Mesendoderm (in vitro differentiated cells): ENCODE measurements at places on chromosomes 11 and 22.

DNA sequence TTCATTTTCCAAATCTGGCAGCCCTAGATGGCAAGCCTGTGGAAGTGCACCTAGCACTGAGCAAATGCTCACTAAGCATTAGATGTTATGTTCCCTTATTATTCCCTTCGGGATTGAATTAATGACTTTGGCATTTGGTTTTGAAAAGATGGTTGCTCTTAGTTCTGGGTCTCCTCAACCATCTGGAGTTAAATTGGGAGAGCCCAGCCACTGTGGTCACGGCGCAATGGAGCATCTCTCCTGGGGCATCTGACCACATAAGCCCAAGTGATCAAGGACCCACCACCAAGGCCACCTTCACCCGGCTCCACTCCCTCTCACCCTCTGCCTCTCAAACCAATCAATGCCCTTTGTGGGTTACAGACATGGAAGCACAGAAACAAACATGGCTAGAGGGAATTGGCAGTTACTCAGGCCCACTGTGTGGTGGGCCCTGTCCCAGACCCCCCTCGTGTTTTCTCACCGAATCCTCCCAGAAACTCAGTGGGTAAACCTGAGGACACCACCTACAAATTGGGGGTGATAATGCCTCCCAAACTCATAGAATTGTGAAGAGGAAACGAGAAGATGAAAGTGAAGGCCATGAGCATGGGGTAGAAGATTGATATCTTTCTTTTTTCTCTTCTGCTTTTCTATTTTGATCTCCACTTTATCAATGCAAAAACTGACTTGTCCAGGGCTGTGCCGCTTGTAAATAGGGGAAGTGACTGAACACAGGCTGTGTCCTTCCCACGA lies 52.2 kb downstream of the IRAG1 start:
- no peak for DNase-seq

DNA sequence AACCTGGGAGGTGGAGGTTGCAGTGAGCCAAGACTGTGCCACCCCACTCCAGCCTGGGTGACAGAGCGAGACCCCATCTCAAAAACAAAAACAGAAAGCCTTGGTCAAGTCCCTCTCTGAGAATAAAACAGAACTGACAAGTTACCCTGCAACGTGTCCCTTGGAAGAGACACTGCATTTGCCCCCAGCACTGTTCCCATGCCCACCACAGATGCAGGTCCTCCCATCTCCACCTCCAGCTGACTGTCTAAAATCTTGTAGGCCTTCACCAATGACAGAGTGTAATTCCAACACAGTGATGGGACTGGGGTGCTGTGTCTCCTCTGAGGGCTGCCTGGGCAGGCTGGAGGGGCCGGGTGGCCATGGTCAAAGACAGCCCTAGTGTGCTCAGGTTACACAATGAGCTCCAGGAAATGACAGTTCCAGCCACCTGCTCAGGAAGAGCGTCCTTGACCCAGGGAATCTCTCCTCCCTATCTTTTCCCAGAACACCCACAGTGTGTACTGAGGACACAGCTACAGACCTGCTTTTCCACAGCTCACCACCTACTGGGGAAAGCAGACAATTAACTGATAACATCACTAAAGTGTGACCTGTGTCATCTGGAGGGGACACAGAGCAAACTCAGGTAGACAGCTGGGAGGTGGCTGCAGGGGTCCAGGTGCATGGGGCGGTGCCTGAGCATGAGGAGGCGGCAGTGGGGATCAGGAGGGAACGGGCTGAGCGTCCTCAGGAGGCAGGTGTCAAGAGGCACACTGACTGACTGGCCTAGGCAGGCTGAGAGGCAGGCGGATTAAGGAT lies 56.4 kb downstream of the ARFGAP3 start:
- DNase-seq: peak; percentile 83

DNA sequence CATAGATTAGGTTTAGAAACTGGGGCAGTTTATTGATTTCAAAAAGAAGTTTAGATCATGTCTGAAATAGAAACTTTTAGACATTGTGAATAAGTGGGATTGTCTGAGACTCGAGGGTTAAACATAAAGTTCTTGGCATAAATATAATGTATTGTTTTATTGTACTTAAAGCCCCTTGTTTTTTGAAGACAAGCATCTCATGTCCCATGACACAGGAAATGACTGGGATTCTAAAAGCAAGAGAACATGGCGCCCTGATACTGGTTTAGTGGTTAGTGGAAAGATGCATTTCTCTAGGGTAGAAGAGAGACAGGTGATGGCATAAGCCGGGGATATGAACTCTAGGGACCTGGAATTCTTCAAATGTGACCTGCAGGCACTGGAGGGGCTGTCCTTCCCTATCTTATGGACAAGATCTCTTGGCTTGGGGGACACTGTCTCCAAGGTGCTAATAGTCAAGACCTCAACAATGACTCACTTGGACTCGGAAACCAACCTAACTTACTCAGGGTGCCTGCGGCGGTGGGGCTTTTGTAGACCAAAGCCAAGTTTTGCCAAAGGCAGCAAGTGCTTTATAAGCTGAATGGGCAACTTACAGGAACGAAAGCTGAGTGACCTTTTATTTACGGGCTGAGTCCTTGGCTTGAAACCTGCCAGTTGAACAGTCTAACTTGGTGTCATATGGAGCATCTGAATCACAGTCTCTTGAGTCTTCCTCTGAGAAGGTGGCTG lies 48.2 kb downstream of the UBASH3B start:
- no peak for DNase-seq

DNA sequence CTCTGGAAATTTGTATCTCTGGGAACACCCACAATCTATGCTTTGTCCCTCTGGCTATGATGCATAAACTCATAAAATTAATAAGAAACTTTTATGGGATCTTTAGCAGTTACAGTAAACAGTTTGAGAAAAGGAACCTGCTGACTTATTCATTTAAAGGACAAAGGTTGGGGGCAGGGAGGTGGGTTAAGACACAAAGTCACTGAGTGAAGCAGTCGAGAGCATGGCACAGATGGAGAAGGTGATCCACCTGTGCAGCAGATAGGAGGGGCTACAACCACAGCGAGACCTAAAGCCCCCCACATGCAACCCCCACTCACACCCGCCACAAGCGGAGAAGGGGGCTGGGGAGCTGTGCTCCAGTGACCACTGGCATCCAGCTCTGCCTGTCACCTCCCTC lies 45.0 kb downstream of the SMCO4 start:
- DNase-seq: no peak

GRCh38 chr11:30984442-30984816 lies 385.1 kb downstream of the DCDC1 start:
- no peak for DNase-seq

DNA sequence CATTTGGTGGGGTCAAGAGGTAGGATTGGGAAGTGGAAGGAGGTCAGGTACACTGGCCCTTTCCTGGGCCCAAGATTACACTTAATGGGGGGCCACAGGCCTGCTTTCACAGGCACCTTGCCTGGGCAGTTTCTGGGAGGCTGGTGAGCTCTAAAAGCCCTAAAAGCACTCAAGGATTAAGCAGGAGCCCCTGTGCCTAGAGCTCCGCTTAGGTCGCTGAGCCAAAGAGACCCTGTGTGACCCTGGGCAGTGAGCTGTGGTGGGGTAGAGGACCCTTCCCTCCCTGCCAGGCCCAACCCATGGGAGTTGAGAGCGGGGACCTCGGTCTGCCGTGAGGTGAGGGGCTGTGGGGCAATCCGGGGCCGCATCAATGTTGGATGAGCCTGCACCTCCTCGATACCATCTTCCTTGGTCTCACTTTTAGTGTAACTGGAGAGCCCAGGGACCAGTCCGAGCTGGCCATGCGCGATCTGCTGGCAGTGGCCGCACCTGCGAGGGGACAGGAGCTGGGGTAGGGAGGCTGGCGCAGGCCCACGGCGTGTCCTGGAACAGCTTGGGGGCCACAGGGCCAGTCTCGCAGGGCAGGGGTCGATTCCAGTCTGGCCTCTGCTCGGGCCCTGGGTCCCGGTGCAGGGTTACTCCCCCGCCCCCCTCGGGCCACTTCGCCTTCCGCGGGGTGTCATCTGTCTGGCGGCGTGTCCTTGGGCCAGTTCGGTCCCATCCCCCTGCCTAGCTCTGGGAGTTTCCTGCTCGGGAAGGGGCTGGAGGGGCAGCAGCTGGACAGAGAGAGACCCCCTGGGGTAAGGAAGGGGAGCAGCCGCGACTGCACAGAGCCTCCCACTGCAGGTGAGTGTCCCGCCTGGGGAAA lies 44.3 kb downstream of the EIF3F start:
- DNase-seq: no peak

- DNase-seq: no peak
These were observed 1.2 kb upstream of the DERL3 start for GRCh38 chr22:23840026-23840425.
